ENCODE measurements at places on chromosomes 6 and 20.

DNA sequence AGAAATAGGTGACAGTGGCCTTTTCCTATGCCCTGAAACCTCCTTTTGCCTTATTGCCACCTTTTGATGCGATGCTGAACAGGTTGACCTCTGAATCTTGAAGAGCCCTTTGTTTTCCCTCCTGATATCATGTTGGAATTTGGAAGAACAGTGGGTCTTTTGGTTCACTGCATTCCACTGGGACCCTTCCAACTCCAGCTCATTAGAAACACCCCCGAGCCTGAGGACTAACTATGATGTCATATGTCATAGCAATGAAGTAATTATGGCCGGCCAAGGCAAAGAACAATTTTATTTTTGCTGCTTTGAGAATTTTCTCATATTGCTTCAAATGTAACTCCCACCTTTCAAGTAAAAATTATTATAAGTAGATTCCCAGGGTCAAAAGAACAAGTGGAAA is 353.4 kb upstream of the JAG1 start:
- DNase-seq, result no peak

DNA sequence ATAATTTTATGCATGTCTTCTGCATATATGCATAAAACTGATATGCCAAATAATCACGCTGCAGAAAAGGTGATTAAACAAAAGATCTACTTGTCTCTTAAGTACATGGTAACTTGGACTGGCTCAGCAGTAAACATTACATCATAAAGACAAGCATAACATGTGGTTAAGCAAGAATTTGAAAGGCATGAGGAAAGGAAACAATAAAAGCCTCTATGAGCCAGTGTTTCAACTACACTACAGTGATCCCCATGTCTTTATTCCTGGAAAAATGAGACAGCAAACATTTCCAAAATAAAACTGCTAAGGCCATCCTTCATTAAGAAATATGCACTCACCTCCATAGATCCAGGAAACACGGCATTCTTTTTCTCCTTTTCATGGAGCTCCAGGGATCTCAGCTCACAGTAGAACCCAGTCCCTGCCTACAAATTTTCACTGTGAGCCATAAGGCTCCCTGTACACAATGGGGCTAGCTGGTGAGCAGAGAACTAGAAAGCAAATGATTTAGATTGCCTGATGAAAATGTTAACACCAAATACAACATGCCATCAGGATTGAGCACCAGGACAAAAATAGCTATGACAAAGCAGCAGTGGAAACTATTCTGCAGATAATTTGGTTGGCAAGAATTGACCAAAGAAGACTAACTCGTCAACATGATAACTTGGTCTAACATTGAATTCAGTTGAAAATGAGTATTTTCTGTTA is 156.1 kb downstream of the COL21A1 start:
- DNase-seq, result no peak

- no peak for DNase-seq
These were observed 91.8 kb downstream of the ASXL1 start for GRCh38 chr20:32449890-32450401.

DNA sequence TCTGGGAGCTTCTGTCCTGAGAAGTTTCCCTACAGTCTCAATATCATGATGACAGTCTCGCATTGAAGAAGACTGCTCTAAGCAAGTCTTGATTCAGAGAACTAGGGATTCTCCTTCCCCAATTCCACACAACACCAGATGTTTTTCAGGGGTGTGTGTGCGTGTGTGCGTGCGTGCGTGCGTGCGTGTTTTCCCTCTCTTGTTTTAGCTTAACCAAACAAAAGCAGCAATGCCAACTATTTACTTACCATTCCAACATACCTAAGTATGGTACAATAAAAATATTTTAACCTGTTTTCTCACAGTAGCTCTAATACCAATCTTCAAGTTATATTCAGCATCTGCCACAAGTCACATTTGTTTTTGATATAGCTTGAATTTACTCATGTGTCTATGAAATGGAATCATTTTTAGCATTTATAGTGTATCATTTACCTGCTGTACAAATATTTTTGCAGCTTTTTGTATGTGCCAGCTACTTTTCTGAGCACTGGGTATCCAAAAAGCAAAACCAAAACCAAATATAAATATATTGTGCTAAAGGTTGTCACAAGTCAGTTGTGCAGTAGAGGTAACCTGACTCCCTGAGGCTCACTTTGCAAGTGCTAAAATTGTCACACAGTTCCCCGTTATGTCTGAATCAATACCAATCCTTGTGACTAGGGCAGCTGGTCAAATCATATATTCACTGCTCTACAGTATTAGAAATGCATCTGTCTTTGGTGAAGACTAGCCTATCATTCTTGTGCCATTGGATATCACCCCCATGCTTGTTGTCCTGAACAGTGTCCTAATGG is 21.7 kb upstream of the MYLIP start:
- no peak for DNase-seq

DNA sequence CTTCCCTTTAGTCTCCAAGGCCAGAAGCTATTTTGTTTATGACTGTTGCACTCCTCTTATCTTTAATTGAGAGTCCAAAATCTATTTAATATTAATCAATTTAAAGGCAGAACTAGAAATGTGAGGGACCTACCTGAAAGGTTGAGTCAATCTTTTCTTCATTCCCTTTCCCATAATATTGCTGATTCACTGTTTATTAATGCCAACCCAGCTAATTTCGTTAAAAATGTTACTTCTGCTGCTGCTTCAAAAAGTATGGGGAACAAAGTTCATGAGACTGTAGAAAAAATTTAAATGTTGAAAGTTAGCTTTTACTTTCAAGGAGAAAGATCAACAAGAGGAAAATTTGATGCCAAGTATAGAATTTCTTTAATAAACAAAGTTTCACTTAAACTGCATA is 365.3 kb downstream of the TENT5A start:
- no peak for DNase-seq

DNA sequence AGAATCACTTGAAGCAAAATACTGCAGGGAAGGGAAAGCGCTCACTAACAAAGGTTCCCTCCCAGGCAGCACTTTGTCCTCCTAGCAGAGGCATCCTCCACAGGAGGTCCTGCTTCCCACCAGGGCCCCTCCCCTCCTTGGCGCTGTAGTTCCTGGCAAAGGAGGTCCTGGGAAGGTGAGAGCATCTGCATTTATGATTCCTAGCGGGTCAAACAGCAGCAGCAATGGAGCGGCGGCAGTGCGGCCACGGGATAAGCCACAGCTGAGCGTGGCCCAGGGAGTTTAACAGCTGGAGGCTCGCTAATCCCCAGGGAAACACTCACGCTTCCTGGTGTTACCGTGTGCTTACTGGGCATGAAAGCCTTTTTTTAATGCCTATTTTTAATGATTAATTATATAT is 185.8 kb downstream of the TTLL2 start:
- no peak for DNase-seq

GRCh38 chr6:7730784-7731227 is 4.9 kb downstream of the BMP6 start:
- DNase-seq, result no peak

GRCh38 chr20:50230871-50231560 is 40.4 kb downstream of the CEBPB start:
- DNase-seq, result no peak

GRCh38 chr6:72787391-72788031 is 165.6 kb downstream of the KCNQ5 start:
- DNase-seq, result no peak

Data from stimulated activated CD4-positive, alpha-beta T cell treated with anti-CD3 and anti-CD28 coated beads, TNF-alpha, amount 100 ng/mL, for 1 hour (primary cell).